ENCODE measurements at places on chromosomes 5 and 9. TPM values are rescaled to one million over a fixed set of nuclear protein-coding genes. Genes with fewer than 3 reads are reported as not detected.
A peak's percentile ranks its signal among the peaks of the same experiment; 100 is the strongest.

DNA sequence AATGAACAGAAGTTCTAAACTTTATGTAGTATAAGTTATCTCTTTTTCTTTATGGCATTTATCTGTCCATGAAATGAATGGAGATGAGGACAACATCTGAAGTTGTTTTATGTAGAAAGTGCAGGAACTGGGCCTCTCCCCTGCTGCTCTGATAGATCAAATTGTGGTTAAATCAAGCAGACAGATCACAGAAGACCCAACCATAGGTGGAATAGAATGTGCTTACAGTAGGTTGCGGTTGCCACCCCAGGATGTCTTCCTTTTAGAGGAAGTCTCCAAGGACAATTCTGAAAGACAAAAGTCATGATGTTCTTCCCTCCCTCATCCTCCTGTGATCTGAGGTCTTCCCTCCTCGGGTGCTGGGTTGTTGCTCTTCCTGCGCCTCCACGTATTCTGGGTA lies 12.9 kb downstream of the RASGRF2 start:
- no peak for DNase-seq

GRCh38 chr9:113992994-113993393 lies 85.1 kb downstream of the AMBP start:
- no peak for DNase-seq

Gene PCDHGC4
- total RNA-seq = 1.8 TPM

Gene CD72
- total RNA-seq = 3.0 TPM

DNA sequence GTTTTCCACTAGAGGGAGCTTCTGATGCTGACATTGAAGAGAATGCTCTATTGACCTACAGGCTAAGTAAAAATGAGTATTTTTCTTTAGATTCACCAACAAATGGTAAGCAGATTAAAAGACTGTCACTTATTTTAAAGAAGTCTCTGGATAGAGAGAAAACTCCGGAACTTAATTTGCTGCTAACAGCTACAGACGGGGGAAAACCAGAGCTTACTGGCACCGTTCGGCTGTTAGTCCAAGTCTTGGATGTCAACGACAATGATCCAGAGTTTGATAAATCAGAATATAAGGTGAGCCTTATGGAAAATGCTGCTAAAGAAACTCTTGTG lies 764 bp downstream of the PCDHA11 start:
- no peak for DNase-seq

- no peak for DNase-seq
These were observed 127.6 kb downstream of the SLIT3 start for GRCh38 chr5:169173372-169173771.

Gene ANKRD34B
- total RNA-seq = 0.35 TPM

Gene SPEF2
- 9.9 TPM for total RNA-seq

Gene DROSHA
- total RNA-seq = 50.9 TPM

GRCh38 chr5:31157720-31158119 lies 35.8 kb upstream of the CDH6 start:
- no peak for DNase-seq

- no peak for DNase-seq
These were observed 307.2 kb downstream of the GADD45G start for GRCh38 chr9:89911721-89912604.

GRCh38 chr9:83794051-83794450 lies 23.5 kb downstream of the GKAP1 start:
- DNase-seq = no peak

DNA sequence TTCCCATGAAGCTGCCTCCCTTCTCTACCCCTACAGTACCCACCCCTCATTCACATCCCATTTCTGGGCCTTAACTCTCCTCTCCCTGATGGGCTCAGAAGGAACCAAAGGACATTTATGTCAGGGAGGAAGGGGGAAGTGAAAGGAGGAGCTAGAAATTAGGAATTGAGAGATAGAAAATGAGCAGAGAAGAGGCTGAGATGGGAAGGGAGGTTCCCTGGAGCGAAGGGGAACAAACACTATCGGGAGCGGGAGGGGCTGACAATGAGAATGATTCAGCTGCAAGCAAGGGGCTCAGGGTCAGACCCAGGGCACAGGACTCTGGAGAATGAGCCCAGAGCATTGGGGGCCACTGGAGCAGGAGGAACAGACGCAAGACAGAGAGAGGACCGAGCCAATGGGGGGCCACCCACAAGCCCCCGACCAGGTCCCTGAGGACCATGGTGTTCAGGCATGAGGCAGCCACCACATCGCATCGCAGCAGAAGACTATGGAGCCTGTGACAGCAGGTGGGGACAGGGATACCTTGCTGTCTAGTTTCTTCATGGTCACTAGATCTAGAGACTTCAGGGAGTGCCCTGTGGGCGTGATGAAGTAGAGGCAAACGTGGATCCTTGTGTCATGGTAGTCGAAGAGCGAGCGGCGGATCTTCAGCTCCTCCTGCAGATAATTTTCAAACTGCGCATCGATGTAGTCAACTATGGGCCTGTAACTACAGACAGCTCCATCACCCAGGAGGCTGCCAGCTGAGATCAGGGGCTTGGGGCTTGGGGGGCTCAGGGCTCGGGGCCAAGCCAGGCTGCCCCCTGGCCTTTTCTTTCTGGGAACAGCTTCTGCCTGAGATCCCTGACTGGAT lies 13.6 kb downstream of the SEPTIN8 start:
- DNase-seq = no peak

GRCh38 chr9:112028242-112029221 lies 131.9 kb downstream of the UGCG start:
- no peak for DNase-seq

Gene GLRA1
- total RNA-seq = not detected

GRCh38 chr5:151025250-151025606 lies 4.8 kb downstream of the GPX3 start:
- no peak for DNase-seq

GRCh38 chr9:7909537-7909936 lies 110.0 kb upstream of the DMAC1 start:
- DNase-seq = no peak

Gene ACTBL2
- total RNA-seq = not detected

DNA sequence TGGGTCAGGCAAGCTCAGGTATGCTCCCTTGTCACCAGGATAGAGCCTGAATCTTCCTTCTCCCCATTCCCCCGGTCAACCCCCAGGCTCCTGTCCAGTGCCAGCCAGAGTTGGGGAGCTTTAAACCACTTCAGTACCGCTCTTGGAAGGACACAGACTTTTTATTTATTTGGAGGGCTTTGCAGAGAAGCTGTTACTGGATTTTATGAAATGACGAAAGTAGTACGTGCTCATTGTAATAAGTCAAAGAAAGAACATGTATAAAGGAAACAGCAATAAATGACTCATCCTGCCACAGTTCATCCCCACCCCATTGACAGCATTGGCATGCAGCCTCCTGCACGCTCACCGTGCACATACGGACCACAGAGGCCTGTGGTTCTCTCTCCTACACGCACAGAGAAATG lies 230.3 kb downstream of the AUH start:
- no peak for DNase-seq

GRCh38 chr5:157469073-157469472 lies 9.1 kb downstream of the NIPAL4 start:
- DNase-seq = no peak

Gene MSMP
- total RNA-seq = not detected

GRCh38 chr9:122058709-122059108 lies 34.4 kb downstream of the TTLL11 start:
- DNase-seq = no peak

DNA sequence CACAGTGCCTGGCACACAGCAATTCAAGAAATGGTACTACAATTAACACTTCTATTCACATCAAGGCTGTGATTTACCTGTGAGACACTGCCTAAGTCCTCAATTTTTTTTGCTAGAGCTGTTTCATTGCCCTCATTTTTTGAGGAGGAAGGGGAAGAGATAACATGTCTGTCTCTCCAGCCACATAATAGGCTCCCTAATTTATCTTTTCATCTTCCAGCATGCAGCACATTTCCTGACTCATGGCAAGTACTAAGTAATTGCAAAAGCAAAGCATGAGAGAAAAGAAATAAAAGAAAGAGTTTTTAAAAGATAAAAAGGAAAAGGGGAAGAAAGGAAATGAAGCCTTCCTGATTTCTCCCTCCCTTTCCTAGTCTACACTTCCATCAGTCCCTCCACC lies 26.9 kb upstream of the RNF38 start:
- DNase-seq = no peak

GRCh38 chr5:32779754-32780415 lies 68.8 kb downstream of the NPR3 start:
- DNase-seq = no peak

DNA sequence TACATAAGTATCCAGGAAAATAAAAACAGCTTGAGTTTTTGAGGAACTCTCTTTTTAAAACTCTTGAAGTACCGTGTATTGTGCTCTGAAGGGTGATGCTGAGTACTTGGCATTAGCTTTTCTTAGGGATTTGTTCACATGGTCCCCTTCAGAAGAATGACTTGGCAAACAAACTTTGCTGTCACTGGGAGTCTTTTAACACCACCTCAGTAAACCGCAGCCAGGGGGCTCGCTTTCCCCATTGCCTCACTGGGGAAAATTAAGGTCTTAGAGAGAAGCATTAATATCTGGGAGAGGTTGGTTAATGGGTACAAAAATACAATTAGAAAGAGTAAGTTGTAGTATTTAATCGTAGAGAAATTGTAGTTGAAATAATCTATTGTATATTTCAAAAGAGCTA lies 105.9 kb upstream of the DAP start:
- DNase-seq = no peak

DNA sequence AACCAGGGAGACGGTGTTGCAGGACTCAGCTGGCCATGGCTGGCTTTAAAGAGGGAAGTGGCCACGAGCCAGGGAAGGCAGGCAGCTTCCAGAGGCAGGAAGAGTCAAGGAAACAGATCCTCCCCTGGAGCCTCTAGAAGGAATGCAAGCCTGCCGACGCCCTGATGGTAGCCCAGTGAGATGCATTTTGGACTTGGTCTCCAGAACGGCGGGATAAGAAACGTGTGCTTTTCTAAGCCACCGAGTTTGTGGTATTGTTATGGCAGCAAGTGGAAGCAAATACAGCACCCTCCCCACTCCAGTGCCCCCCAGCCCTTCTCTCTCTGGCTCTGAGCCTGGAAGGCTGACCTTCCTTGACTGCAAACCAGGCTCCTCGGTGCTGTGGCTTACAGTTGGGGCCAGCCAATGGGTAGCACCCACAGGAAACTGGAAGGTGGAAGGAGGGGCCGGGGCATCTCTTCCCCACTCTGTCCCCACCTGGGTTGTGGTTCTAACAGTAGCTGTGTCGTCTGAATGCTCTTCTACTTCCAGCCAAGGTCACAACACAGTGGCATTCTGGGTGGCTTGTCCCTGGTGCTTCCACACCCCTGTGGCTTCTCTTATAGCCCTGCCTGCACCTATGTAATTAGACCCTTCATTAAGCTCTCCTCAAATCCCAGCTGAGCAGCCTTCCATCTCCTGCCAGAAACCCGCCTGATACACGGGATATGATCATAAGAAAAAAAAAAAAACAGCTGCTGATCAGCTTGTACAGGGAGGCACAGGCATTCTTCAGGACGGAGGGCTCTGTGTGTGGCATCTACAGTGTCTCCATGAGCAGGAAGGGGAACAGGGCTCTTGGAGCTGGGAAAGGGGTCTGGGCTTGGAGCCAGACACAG lies 29.9 kb upstream of the UNC5A start:
- DNase-seq = peak; percentile 33

GRCh38 chr5:150734579-150735384 lies 24.0 kb downstream of the DCTN4 start:
- peak; percentile 77 for DNase-seq

Gene FRMD3
- 10.8 TPM for total RNA-seq

GRCh38 chr9:121887553-121888437 lies 205.3 kb downstream of the TTLL11 start:
- no peak for DNase-seq

DNA sequence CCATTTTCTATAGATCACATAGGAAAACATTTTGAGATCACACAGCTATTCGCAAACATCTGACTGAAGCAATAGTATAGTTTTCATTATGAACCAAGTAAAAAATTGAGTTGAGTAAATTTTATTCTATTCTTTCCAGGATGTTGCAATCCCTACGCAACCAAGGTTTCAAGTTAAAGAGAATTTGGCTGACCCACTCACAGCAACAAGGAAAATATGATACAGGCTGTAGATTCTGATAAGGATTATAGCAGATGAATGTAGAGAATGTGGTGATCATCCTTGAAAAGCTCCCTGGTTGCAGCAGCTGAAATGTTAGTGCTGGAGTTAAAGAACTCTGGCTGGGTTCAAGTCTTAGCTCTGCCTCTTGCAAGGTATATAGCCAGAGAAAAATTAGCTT lies 4.7 kb downstream of the ABCA1 start:
- no peak for DNase-seq

Gene CTNND2
- total RNA-seq = 6.9 TPM

- DNase-seq = no peak
These were observed 296.9 kb downstream of the TLE4 start for GRCh38 chr9:79868567-79869189.
